Esophagus mucosa (tissue), 1 donor: ENCODE measurements at places on chromosomes 7 and 10. TPM values are rescaled to one million over a fixed set of nuclear protein-coding genes. Genes with fewer than 3 reads are reported as not detected.

HOXA7 gene
- total RNA-seq = 5.2 TPM

IGFBP3 gene
- 7.9 TPM for total RNA-seq

KCND2 gene
- total RNA-seq = not detected

ALOX5 gene
- 4.1 TPM for total RNA-seq
